Right atrium auricular region (tissue), 2 donors: ENCODE measurements at places on chromosomes 5 and 9. TPM values are rescaled to one million over a fixed set of nuclear protein-coding genes. Genes with fewer than 3 reads are reported as not detected.

The CTXN3 gene
- total RNA-seq, result not detected

The DDX4 gene
- not detected for total RNA-seq

The FCN2 gene
- not detected for total RNA-seq

DNA sequence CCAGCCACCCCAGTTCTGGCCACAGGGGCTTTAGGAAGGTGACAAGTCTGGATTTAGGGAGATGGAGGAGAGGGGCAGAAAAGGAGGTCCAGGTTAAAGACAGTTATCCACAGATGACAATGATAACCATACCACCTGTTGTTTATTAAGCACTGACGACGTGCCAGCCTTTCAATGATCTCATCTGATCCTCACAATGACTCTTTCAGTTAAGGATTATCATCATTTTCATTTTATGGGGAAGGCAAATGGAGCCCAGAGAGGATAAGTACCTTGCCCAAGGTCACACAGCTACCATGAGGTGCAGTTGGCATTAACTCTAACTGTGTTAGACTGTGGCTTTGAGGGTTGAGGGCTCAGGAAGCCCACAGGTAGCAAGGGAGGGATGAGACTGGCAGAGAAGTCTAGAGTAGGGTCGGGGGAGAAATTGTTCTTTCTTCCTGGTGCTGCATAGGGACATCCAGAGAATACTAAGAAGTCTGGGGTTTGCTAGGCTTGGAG lies 21.5 kb upstream of the JADE2 start:
- H3K27me3 ChIP-seq, result no peaks in the 10 kb centered on the region
- no peaks in the 10 kb centered on the region for H3K36me3 ChIP-seq
- H3K4me3 ChIP-seq, result no peak overlapping the region
- peaks cover 39% of the 10 kb centered on the region for H3K4me1 ChIP-seq

DNA sequence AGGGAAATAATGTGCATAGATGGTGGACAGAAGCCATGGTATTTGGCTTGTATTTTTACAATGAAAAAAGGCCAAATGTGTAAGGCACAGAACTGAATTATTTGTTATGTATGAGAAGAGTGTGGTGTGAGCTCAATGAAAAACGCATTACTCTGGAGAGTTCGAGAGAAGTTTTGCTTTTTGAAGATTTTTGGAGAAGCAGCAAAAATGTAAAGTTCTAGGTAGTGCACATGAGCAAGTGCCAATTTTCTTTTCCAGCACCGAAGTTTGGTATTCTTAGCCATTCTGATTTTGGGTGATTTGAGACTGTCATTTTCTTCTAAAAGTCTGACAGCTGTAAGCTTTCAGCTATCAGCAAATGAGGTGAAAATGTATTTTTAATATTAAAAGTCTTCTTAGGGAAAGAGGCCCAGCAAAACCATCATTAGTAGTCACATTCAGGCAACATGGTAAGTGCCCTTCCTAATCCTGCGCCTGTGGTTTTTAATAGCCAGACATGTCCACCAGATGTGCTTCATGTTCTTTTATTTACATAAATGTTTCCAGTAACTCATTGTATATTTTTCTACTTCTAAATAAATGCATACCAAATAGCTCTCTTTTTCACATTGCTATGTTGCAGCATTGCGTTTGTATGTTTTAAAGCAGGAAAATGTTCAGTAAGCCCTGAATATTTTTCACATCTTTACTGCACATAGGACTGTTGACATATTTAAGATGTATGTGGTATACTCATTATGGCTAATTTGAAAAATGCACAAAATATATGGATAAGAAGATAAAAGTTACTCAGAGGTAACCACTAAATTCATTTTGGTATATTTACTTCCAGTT lies 50.4 kb downstream of the RASGRF2 start:
- H3K27me3 ChIP-seq, result no peaks in the 10 kb centered on the region
- H3K4me1 ChIP-seq, result no peaks in the 10 kb centered on the region
- DNase-seq, result no peak
- H3K4me3 ChIP-seq, result no peak overlapping the region
- H3K27ac ChIP-seq, result no peak overlapping the region
- no peaks in the 10 kb centered on the region for H3K36me3 ChIP-seq
